ENCODE measurements at places on chromosomes 4 and X.

- DNase-seq = no peak
These were observed 4.0 kb upstream of the PDGFRA start for GRCh38 chr4:54224996-54225597.

DNA sequence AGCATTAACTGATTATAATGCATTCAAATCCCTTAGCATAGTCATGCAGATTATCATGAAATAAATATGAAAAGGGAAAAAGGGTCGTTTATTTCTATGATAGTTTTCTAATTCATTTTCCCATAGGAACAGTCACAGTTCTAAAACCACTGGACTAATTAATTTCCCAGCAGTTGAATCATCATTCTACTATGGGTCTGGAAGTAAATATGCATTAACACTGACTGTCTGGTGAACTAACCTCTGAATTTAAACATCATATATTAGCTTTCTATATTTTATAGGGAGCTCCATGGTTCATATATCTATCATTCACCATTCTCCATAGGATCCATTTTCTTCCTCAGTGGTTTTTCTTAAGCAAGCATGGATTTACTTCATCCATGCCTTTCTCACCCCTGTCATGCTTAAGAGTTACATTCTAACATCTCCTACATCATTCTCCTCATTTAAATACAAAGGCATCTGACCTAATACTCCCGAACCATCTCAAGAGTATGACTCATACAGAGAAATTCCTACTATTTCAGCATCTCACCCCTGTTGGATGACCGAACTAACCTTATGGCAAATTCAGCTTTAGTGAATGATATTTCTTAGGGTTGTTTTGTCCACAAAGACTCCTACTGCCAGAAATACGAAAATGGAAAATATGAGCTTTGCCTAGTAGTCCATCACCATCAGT, 198.7 kb upstream of the ADAMTS3 start:
- no peak for DNase-seq

GRCh38 chr4:154490234-154490582, 1.4 kb downstream of the DCHS2 start:
- DNase-seq = no peak

DNA sequence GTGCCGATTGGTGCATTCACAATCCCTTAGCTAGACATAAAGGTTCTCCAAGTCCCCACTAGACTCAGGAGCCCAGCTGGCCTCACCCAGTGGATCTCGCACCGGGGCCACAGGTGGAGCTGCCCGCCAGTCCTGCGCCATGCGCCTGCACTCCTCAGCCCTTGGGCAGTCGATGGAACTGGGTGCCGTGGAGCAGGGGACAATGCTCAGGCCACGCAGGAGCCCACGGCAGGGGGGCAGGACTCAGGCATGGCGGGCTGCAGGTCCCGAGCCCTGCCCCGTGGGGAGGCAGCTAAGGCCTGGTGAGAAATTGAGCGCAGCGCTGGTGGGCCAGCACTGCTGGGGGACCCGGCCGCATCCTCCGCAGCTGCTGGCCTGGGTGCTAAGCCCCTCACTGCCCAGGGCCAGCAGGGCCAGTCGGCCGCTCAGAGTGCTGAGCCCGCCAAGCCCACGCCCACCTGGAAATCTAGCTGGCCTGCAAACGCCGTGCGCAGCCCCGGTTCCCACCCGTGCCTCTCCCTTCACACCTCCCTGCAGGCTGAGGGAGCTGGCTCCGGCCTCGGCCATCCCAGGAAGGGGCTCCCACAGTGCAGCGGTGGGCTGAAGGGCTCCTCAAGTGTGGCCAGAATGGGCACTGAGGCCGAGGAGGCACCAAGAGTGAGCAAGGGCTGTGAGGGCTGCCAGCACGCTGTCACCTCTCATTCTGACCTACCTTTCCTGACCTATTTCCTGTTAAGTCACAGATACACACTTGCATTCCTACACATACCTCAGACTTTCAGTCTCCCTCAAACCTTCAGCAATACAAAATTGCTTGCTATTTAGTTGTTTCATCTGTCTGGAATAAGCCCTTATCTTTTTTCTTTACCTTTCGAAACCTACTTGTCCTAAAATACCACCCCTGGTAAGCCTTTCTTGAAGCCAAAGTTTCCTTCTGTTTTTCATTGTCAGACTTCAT, 20.7 kb downstream of the UBE2K start:
- DNase-seq = no peak

GRCh38 chrX:71098951-71099506, 3.4 kb downstream of the FOXO4 start:
- DNase-seq = no peak

GRCh38 chr4:83875437-83875836, 339.5 kb downstream of the GPAT3 start:
- DNase-seq = no peak

DNA sequence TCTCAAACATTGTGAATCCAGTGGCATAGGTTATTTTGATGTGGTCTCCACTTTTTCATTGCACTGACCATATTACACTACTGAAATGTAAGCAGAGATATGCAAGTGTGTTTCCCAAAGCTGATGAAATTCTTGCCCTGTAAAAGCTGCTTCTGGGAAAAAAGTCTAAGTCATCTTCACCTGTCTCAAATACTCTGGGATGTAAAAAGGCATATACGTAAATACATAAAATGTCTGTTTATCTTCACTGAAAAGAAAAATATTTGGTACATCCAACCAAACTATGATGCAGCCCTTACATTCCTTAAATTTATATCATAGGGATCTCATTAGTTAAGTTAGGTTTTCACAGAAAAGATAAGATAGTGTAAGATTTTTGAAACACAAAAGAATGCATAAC, 7.9 kb downstream of the KDR start:
- DNase-seq = no peak

DNA sequence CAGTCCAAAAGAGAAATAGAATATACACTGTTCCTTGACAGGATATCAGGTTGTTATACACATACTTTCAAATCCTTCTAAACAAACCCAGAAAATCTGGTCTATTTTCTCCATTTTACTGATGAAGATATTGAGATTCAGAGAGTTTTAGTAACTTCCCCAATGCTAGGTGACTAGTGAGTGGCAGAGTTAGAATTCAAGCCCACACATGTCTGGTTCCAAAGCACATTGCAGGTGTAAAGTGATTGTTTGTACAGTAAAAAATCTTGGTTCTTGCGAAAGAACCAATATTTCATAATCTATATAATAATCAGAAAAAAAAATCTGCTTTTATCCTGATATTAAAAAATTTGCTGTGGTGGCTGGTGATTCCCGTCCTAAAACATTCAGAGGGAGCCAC, 39.5 kb upstream of the EMCN start:
- no peak for DNase-seq
